ENCODE measurements at places on chromosomes 5 and 9. TPM values are rescaled to one million over a fixed set of nuclear protein-coding genes. Genes with fewer than 3 reads are reported as not detected.

DNA sequence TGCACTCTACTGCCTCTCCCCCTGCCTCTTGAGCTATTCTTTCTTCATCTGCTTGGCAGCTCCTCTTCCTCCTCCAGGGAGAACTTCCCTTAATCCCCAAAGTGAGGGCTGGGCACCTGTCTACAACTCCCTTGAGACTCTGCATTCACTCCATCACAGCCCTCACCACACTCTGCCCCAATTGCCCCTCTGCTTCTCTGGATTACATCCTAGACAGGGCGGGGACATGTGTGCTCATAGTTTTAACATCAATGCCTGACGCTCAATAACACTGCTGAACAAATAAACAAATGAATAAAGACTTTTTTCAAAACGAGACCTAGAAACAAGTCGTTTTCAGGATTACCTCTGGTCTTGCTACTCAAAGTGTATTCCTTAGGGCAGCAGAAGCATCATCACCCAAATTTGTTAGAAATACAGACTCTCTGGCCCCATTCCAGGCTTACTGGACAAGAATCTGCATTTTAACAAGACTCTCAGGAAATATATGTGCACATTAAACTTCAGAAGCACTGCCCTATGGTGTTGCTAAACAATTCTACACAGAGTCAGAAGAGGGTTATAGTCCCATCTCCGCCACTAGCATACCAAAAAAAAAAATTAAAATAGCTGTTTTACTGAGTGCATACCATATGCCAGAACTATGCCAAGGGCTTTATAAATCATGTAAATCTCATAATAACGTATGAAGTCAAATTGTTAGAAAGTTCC lies 115.6 kb downstream of the CDK5RAP2 start:
- DNase-seq = no peak

GRCh38 chr9:105864248-105864898 lies 170.0 kb downstream of the TMEM38B start:
- no peak for DNase-seq

DNA sequence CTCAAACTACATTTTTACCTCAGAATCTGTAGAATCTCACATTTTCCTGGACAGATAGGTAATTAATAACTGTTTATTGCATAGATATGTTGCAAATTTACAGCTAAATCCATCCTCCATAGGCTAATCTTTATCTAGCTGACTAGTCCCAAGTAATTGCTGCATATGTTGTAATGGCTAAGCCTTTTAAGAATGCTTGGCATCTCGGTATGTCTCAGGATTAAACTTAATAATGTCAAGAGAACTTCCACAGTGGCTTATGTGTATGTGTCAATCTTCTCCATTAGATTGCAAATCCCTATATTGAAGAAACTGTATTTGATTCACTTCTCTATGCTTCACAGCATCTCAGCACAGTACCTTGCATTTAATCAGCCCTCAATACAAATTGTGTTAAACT lies 131.9 kb downstream of the PRDM9 start:
- no peak for DNase-seq

DNA sequence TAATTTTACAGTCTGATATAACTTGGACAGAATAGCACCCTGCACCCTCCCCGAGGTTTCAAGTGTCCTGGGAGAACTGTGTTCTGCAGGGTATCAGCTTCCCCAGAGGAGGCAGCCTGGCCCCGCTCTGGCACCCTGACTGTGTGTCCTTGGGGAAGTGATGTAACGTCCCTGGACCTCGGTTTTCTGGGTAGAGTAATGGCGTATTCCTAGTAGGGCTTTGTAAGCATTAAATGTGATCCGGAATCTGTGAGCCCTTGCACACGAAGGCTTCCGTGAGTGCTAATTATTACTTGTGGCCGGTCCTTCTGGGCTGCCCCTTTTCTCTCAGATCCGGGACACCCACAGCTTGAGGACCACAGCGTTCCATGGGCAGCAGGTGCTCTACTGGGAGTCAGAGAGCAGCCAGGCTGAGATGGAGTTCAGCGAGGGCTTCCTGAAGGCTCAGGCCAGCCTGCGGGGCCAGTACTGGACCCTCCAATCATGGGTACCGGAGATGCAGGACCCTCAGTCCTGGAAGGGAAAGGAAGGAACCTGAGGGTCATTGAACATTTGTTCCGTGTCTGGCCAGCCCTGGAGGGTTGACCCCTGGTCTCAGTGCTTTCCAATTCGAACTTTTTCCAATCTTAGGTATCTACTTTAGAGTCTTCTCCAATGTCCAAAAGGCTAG lies 1.0 kb upstream of the CACFD1 start:
- DNase-seq = no peak

- DNase-seq = no peak
Observed at GRCh38 chr5:5135957-5136676, 4.0 kb upstream of the ADAMTS16 start.

C8G gene
- 2.2 TPM for total RNA-seq

SLC34A1 gene
- not detected for total RNA-seq

SLC44A1 gene
- 55.2 TPM for total RNA-seq

GNA14 gene
- 15.6 TPM for total RNA-seq

Data from lower lobe of right lung (tissue), 2 donors.